ENCODE measurements at places on chromosomes 11 and 22.

DNA sequence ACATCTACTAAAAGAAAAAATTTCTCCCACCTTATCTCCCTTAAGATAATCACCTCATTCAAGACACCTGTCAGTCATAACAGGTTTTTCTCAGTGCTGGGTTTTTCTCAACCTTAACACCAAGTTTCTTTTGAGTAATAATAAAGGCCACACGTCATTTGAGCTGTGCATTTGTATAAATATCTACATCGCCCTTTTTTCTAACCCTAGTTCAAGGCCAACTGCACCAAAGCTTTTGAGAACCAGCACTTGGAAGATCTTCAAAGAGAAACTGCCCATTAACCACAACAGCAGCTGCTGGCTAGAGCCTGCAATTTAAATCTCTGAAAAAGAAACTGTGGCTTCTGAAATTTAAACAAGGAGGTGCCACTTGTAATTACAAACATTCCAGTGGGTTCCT lies 6.9 kb downstream of the CADM1 start:
- no peak for DNase-seq

DNA sequence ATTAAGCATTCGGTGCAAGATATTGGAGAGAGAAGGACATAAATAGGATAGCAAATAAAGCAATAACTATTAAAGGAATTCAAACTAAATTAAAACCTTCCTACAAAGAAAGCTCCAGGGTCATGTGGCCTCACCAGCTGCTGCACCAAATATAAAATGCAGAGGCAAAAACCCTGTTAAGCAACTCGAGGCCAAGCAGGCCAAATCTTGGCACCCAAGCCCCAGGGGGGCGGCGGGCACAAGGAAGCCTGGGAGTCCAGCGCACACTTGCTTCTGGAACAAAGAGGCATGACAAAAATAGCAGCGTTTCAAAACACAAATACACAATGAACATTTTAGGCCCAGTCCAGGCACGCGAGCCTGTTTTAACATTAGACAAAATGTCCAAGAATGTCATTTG lies 20.8 kb downstream of the KRTAP5-6 start:
- DNase-seq = no peak

DNA sequence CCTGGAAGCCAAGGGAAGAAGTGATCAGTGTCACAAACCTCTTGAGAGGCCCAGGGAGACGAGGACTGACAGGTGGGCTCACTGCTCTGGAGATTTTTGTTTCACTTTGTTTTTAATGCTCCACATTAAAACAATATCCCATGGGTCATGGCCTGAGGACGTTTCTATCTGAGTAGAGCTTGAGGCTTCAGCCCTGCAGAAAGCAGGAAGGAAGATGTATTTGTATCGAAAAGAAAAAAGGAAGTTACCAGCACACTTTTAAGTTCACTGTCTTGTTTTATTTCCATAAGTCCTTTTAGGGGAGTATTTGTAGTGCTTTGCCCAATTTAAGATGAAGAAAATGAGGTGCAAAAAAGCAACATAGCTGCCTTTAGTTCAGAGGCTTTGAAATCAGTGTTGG lies 191.1 kb downstream of the GRIK4 start:
- no peak for DNase-seq

DNA sequence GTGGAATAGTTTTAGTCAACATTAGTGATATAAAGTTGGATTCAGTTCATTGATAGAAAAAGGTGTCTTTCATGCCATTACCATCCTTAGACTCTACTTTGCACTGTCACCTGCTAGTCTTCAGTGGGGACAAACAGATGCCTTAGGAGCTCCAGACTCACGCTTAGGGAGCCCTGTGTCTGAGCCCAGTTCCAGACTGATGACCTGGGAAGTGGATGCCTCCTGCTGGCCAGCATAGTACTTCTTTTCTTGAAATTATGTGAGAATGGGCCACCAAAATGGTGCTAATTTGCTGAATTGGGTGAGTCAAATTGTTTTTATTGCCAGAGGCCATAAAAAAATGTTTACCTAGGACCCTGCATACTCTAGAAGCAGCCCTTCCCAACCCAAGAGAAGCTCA lies 53.9 kb downstream of the NOX4 start:
- no peak for DNase-seq

GRCh38 chr11:35063488-35063931 lies 75.5 kb upstream of the CD44 start:
- no peak for DNase-seq

DNA sequence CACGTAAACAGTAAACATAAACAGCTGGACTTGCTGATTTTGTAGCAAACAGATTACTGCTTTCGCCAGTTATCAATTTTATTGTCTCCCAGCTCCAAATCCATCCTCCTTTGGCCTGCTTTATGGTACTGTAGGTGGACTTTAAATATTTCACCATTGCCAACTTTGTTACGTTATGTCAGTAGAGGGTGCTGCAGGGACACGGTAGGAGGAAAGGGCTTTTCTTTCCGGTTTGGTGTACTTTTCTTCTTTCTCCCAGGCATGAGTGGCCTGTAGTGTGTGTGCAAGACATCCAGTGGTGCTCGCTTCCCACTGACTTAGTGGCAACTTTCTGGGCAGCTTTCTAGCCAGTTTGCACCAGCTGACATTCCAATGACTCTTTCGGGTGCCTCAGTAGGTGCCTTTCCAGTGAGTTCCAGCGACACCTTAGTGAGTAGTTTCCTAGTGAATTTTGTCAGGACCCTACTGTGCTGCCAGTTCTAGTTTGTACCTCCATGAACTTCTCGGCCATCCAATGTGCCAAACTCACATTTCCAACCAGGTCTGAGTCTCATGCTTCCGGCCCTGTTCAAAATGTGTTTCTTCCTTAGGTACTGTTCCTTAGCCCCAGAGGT lies 267.6 kb upstream of the TENM4 start:
- no peak for DNase-seq

DNA sequence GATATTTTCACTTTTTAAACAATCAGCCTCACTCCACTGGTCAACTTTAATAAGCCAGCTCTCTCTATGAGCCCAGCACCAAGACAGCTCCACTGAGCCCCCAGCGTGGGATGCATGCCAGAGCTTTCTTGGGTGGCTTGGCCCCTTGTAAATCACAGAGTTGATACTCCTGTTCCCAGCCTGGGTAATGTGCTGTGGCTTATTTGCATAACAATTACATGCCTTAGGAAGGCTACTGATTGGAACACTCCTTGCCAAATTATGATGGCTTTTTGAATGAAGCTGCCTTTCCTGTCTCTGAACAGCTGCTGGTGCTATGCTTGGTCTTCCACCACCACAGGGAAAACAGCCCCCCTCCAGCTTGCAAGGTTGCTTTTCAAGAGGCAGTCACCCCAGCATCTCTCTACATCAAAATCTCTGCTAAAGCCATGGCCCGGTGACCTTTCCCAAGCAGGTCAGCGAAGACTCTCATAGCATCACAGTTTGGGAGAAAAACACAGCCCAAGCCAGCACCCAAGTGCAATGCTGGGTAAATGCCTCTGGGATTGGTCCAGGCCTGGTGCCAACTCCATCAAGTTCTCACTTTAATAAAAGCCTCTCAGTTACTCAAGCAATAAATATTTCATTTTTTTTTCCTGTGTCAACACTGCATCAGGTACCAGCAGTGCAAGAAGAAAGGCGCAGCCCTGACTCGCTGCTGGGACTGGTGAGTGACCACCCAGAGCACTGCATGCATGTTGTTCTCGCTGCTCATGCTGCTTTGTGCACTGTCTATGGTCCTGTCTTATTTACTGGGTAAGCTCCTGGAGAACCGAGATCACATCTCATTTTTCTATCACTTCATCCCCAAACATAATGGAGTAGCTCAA lies 549.3 kb downstream of the OPCML start:
- DNase-seq = no peak

All from CD4-positive, alpha-beta T cell treated with Interleukin-6 for 4 hours (primary cell).